ENCODE measurements at places on chromosomes 12 and 14.

GRCh38 chr12:132475304-132476037 lies 14.5 kb upstream of the FBRSL1 start:
- no peak for DNase-seq

DNA sequence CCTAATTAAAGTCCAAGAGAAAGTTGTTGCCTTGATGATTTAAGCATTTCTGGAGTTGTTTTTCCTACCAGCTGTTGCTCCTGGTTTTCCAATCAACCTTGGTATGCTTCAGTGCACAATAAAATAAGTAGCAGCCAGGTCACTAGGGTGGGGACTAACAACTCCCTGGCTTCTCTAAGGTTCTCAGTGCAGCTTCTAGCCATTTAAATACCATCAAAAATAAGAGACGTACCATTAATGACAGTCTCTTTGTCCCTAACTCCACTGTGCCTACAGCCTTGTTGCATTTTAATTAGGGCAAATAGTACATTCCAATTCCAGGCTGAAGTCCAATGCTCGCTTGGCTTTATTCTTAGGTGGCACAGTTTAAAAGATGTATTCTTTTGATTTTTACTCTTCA lies 11.8 kb downstream of the STON2 start:
- DNase-seq: no peak

GRCh38 chr14:61602003-61602732 lies 93.1 kb upstream of the HIF1A start:
- no peak for DNase-seq

DNA sequence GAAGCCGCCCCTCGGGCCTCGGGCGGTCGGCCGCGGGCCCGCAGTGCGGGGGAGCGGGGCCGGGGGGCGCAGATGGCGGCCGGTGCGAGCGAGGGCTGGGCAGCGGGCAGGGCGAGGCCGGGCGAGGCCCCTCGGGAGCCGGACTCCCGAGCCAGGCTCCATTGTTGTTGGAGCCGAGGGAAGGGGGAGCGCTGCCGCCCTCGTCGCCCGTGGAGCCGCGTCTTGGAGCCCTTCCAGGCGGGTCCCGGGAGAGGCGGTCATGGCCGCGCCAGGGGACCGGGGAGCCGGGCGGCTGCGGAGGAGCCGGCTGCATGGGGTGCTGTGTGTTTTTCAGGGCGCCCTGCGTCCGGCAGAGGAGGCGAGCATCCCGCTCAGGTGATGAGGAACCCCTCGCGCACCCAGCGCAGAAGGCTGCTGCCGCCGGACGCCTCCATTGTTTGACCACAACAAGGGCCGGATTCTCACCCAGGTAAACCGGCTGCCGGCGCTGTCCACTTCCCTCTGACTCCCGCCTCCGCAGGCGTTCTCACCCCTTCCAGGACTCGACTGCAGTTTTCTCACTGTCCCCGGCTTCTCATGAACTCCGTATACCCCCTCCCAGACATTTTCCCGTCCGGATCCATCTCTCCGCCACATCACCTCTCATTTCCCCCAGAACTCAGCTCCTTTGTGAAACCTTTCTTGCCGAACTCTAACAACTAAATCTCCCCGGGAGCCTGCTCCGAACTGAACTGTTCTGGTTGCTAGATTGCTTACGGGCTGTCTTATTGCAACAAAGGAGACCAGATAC lies 732 bp downstream of the ZNF664 start:
- DNase-seq: peak; percentile 60

DNA sequence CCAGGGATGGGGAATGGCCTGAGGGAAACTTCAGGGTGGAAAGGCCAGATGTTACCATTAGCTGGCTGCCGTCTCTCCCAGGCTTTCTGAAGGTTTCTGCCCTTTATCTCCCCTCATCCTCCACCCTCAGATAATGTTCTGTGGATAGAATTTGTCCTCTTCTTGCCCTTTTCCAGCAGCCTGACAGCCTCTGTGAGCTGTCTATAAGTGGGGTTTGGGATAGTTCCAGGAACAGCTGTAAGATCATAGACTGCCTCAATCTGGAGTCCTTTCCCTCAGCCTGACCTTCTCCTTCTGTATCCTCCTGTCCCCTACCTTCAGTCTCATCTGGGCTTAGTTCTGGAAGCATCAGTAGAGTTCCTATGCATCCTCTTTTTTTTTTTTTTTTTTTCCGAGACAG lies 2.8 kb upstream of the RND1 start:
- DNase-seq: no peak

GRCh38 chr12:63163541-63163940 lies 12.5 kb upstream of the AVPR1A start:
- DNase-seq: peak; percentile 30

GRCh38 chr14:25308244-25308643 lies 258.3 kb upstream of the STXBP6 start:
- no peak for DNase-seq

DNA sequence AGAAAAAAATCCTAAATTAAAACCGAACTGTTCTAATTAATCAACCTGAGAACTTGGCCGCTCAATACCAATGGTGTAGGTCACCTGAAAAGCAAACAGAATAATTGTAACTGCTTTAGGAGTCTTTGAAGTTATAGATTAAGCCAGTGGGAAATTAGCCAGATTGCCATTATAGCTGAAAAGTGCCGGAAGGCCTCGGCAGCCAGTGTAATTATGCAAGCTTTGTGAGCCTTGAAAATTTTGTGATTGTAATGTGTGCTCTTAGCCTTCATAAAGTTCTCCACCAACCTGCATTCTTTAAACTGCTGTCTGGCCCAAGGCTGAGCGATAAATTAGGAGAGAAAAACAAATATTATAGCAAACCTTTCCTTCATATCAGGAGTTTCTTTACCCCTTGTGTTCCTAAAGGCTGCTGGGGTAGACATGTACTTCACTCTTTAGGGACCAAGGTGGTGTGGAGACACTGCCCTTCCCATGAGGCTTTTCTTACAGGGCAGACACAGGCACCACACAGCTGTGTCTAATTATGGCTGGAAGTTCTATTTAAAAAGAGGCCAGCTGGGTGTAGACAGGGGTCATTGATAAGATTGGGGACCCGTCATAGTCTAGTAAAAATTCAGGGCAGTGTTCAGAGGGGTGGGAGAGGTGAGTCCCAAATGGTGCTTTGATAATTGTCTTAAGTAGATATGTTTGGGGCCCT lies 991.2 kb downstream of the FLRT2 start:
- no peak for DNase-seq

GRCh38 chr14:65751510-65751909 lies 339.0 kb downstream of the FUT8 start:
- peak; percentile 31 for DNase-seq

DNA sequence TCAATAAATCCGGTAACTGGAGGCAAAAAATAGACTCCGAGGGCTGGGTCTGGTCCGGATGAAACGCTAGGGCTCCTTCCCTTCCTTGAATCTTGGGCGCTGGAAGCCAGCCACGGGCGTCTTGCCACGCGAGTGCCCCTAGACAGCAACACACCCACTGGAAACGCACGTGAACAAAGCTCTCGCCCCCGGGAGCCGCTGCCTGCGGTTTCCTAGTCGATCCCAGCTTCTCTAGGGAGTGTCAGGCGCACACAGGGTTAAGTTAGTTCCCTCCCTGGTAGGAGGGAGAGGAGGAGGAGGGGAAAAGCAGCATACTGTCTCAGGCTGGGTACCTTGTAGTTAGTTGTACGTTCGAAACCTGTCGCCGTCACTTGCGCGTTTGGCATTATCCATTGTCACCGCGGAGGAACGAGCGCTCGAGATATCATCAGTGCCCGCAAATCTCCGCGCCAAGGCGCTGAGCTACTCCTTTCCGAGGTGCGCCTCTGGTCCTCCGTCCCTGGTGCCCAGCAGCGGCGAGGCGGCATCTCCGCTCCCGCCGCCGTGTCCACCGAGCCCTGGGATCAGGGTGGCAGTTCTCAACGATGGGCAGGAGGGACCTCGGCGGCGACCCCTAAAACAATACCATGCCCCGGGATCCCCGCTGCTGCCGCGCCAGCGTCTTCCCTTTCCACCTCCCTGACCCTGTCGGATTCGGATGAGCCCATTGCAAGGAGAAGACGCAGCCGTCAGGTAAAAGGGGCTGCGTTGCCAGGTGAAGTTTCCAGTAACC lies at the start of gene FLRT2:
FLRT2 (plus strand) TSS at position 342 of the 772 bp plus-strand sequence. CDS start 91,371 bp downstream, outside the sequence.
- DNase-seq: no peak

- DNase-seq: no peak
Measured at GRCh38 chr12:5032821-5033220, 10.9 kb upstream of the KCNA5 start.

DNA sequence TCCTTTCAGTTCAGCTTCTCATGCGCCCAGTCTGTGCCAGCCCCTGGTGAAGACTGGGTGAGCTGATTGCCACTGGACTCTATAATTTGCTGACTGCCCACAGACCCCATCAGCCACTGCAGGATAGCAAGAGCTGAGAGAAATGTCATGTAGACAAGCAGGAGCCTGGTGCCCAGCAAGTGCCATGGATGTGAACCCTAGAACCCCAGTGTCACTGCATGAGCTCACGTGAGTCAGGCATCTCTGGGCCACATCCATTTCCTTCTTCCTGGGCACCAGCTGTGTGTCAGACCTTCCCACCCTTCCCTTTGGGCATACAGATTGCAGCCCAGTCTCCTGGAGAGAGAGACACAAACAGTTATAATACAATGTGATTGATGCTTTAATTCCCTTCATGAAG lies 73.8 kb downstream of the NTF3 start:
- DNase-seq: no peak

DNA sequence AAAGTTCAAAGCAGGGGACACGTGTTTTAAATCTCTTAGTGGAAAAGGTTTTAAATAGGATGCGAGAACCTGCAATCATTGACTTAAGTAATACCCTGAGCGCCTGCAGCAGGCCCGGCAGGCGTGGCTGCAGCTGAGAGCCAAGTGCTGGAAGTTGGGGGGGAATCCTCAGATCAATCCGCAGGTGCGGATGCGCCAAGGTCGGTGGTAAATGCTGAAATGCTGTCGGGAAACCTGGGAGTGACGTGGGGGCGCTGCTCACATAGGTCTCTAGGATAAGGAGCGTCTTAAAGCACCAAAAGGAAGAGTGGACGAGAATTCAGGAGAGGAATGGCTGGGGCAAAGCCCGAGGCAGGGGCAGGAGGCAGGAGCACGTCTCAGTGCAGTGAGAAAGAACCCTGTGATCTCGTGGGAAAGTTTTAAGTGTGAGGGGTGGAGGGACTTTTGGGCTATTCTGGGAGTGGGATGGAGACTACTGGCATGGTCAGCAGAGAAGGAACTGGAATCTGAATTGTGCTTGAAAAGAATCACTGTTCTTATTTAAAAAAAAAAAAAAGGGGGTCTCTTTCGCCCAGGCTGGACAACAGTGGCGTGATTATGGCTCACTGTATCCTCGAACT lies 883 bp upstream of the CDCA4 start:
- peak; percentile 73 for DNase-seq

- DNase-seq: no peak
Measured at GRCh38 chr14:101352567-101352966, 208.7 kb upstream of the DIO3 start.

- no peak for DNase-seq
Measured at GRCh38 chr14:79630288-79630960, 580.9 kb downstream of the DIO2 start.

DNA sequence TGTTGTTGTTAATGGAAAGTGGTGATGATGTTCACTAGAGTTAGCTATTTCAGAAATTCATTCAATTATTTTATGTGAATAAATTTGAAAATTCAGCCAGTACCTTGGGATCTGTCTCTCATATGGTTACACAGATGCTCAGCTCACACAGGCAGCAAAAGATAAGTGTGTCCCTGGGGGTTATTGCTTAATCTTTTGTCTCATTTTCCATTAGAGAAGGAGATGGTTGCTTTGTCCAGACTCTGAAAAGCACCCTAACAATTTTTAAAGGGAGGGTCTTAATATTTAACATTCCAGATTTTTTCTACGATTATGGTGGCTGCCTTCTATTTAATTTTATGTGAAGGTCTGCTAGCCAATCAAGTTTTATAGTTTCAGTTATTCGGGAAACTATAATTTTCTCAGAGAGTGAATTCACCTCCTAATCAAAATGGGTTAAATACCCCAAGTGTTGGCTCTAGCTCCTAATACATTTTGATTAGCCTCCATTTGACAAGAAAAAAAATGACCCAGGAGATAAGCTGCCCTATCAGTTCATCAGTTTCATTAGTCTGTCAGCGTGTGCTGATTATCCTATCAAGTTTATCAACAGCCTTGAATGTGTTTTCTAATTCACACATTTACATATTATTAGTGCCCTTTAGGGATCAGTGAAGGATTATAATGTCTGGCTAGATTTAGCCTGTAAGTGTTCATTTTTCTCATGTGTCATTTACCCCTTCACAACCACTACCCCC lies 282.1 kb downstream of the TMTC2 start:
- DNase-seq: no peak

GRCh38 chr12:65557438-65558181 lies 266.7 kb upstream of the HMGA2 start:
- no peak for DNase-seq

- no peak for DNase-seq
Measured at GRCh38 chr12:64178122-64178521, 44.0 kb downstream of the KICS2 start.

DNA sequence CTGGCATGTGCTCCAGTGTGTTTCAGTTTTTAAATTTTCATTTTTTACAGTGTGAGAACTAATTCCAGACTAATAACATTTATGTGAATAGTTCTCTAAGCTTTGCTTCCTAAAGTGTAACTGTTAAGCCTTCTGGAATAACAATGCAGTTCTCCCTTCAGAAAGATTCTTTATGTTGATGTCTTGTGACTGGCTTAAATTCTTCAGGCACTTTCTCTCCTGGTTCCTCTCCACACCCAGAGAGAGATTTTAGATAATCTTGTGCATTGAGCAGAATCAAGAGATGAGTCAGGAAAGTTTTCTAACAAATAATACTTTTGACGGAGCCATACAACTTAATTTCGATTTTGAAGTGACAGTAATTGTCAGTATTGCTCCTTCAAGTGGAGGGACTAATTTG lies 118.5 kb downstream of the RAD51B start:
- no peak for DNase-seq

DNA sequence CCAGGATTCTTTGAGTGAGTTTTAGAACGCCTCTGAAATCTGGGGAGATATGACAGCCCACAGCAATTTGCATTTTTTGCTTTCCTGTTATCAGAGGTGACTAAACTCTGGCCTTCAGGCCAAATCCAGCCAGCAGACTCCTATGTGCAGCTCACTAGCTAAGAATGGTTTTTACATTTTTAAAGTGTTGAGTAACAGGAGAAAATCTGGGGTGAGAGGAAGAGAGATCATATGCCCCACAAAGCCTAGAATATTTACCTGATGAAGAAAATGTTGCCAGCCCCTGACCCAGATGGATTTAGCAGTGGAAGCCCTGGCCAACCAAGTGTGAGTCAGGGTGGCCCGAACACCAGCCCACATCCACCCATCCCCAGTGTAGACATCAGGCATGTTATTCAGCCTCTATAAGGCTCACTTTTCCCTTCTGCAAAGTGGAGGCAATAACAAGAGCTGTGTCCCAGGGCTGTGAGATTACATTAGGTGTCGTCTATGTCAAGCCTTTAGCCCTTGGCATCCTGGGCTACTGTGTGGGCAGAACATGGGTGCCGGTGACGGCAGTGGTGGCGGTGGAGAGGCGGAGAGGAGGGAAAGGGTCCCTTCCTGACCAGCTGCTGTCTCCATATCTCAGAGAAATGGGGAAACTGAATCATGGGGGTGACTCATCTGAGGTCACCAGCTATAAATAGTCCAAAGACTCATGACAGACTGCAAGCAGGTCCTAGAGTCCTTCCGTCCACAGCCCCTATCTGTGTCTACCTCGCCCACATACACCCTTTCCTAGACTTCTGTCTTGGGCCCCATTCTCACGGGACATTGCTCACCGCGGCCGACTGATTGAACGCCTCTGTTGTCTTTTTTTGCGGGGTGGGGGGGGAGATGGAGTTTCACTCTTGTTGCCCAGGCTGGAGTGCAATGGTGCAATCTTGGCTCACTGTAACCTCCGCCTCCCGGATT lies 32.6 kb upstream of the CD9 start:
- no peak for DNase-seq
